HepG2 (cell line): ENCODE measurements at places on chromosomes 5 and 9. TPM values are rescaled to one million over a fixed set of nuclear protein-coding genes. Genes with fewer than 3 reads are reported as not detected.
A peak's percentile ranks its signal among the peaks of the same experiment; 100 is the strongest.

Gene TMEM252
- not detected in 2 replicates for total RNA-seq

Gene MARCHF11
- not detected in 2 replicates for total RNA-seq

Gene SPRY4
- 8.9 and 9.0 TPM in 2 replicates for total RNA-seq

Gene PLPP6
- total RNA-seq: 9.0 and 15.5 TPM in 2 replicates

DNA sequence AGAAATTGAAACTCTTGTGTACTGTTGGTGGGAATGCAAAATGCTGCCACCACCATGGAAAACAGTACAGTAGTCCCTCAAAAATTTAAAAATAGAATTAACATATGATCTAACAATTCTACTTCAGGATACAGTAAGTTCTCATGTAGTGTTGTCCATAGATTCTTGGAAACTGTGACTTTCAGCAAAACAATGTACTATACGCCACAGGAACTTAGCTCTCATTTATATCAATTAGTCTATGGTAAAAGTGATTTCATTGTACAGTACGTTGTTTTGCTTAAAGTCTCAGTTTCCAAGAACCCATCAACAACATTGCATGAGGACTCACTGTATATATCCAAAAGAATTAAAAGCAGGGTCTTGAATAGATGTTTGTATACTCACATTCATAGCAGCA is 233.5 kb upstream of the GAS1 start:
- no peaks in the 10 kb centered on the region for H3K36me3 ChIP-seq
- H3K4me1 ChIP-seq: no peaks in the 10 kb centered on the region
- H3K27ac ChIP-seq: no peak overlapping the region
- no peak for DNase-seq
- no peaks in the 10 kb centered on the region for H3K27me3 ChIP-seq
- no peak overlapping the region for H3K4me3 ChIP-seq

- no peaks in the 10 kb centered on the region for H3K27me3 ChIP-seq
- H3K27ac ChIP-seq: peak overlapping the region; percentile 94
- H3K36me3 ChIP-seq: no peaks in the 10 kb centered on the region
- H3K4me3 ChIP-seq: peak overlapping the region; percentile 30
- H3K4me1 ChIP-seq: peaks cover 88% of the 10 kb centered on the region
These were observed 26.3 kb downstream of the GSN start for GRCh38 chr9:121294151-121294743.

- no peak for DNase-seq
- H3K27ac ChIP-seq: no peak overlapping the region
- H3K4me3 ChIP-seq: no peak overlapping the region
- H3K4me1 ChIP-seq: peaks cover 74% of the 10 kb centered on the region
- no peaks in the 10 kb centered on the region for H3K27me3 ChIP-seq
These were observed 189.6 kb upstream of the SEMA6A start for GRCh38 chr5:116763987-116764866.

- no peak for DNase-seq
- H3K36me3 ChIP-seq: no peaks in the 10 kb centered on the region
- H3K4me3 ChIP-seq: no peak overlapping the region
- H3K27ac ChIP-seq: no peak overlapping the region
- H3K27me3 ChIP-seq: no peaks in the 10 kb centered on the region
These were observed 421.9 kb upstream of the KCNN2 start for GRCh38 chr5:113939988-113940387.

DNA sequence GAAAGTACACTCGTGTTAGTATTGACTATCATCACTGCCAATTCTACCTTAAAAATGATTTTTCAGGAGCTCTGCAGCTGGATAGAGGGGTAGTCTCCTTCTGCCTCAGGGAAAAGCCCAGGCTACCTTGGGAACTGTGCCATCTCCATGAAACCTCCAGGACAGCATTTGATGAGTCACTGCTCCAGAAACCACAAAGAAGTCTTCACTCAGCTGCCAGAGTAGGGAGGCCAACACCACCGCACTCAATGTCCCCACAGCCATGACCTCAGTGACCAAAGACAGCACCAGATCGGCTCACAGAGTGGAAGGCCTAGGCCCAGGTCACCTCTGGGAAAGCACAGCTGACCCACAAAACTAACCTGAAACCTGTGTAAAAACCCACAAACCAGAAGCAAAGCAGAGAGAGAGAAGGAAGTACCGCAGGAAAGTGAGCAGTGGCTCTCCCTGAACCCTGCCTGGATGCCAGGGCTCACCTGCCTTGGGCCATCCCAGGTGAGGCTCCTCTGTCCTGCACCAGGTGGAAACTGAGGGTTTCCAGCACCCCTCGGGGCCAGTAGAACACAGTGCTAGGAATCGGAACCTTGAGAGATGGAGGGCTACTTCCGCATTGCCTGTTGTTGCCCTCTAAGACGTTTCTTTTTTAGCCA is 30.0 kb downstream of the S1PR3 start:
- H3K27me3 ChIP-seq: no peaks in the 10 kb centered on the region
- no peak overlapping the region for H3K4me3 ChIP-seq
- no peak for DNase-seq

DNA sequence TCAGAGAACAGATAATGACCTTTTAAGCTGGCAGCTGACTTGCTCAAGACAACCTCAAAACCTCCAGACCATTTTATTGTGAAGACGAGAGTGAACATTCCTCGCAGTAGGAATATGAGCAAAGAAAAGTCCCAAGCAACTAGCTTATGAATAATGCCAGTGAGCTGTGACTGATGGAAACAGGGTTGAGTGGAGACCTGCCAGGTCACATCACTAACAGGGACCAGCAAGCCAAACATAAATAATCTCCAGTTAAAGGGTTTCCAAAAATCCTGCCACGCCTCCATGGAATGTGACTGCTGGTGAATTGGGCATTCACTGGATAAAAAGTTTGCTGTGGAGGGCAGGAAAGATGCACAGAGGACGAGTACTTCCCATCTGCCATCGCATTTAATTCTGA is 185.4 kb downstream of the CRB2 start:
- H3K27ac ChIP-seq: no peak overlapping the region
- no peak overlapping the region for H3K4me3 ChIP-seq
- peaks cover 24% of the 10 kb centered on the region for H3K4me1 ChIP-seq
- no peak for DNase-seq
- no peaks in the 10 kb centered on the region for H3K36me3 ChIP-seq
- no peaks in the 10 kb centered on the region for H3K27me3 ChIP-seq

DNA sequence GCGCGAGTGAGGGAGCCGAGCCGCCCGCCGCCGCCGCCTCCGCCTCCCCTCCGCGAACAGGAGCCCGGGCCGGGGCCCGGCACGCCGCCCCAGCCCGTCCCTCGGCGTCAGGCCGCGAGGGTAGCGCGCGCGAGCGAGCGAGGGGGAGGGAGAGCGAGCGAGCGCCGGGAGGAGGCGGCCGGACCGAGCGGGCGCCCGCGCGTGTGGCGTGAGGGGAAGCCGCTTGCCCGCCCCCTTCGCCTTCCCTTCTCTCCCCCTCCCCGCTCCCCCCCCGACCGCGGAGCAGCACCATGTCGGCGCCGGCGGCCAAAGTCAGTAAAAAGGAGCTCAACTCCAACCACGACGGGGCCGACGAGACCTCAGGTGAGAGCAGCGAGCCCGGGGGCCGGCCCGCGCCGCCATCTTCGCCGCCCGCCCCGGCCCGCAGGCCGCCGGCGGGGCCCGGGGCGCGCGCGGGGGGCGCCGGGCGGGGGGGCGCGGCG is 312 bp downstream of the SET start:
- DNase-seq: no peak
- peaks cover 61% of the 10 kb centered on the region for H3K4me1 ChIP-seq
- H3K27ac ChIP-seq: peak overlapping the region; percentile 78
- no peaks in the 10 kb centered on the region for H3K27me3 ChIP-seq

GRCh38 chr9:35716230-35716629 is 15.8 kb downstream of the TLN1 start:
- H3K36me3 ChIP-seq: peaks cover 96% of the 10 kb centered on the region
- H3K27me3 ChIP-seq: no peaks in the 10 kb centered on the region
- no peak for DNase-seq

GRCh38 chr9:123960965-123961364 is 31.0 kb upstream of the DENND1A start:
- no peak for DNase-seq
- H3K27me3 ChIP-seq: peaks cover 21% of the 10 kb centered on the region
- H3K27ac ChIP-seq: no peak overlapping the region
- H3K36me3 ChIP-seq: no peaks in the 10 kb centered on the region

DNA sequence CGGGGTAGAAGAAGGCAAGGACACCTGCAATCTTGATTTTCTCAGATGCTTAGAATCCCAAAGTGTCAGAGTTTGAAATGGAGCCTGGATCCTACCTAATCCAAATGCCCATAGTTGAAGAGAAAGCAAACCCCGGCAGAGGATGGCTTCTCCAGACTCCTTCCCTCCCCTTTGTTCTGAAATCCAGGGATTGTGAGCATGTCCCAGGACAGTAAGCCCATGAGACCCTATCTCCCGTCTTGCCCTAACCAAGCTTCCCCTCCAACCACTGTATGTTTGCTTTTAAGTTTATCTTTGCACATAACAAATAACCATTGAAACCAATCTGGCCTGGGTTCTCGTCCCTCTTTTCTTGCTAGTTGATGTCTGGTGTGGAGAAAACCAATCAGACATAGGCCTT is 78.3 kb upstream of the NIPAL4 start:
- no peak overlapping the region for H3K4me3 ChIP-seq
- H3K4me1 ChIP-seq: peaks cover 4% of the 10 kb centered on the region
- no peaks in the 10 kb centered on the region for H3K27me3 ChIP-seq
- no peak for DNase-seq
- peaks cover 27% of the 10 kb centered on the region; the same call in 1 of the 3 replicates for H3K36me3 ChIP-seq

DNA sequence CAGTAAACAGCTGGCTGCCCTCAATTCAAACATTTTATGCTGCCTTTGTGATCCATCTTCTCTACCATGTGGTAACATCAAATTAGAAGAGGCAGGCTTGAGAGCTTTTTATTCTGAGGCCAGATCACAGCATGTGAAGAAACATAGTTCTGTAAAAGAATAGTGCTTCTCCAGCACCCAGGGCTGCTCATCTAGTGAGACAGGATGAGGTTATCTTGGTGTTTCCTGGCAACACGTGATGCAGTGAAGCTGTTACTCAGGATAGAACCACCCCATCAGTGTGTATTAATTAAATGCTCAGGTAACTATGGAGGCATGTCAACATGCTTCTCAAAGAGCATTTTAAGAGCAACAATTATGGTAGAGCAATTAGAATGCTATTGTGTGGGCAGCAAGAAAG is 400.5 kb upstream of the ACO1 start:
- H3K4me1 ChIP-seq: no peaks in the 10 kb centered on the region
- no peaks in the 10 kb centered on the region for H3K27me3 ChIP-seq
- DNase-seq: no peak
- no peak overlapping the region for H3K4me3 ChIP-seq
- H3K27ac ChIP-seq: no peak overlapping the region

- peak; percentile 66 for DNase-seq
- H3K36me3 ChIP-seq: peaks cover 19% of the 10 kb centered on the region
- H3K27me3 ChIP-seq: no peaks in the 10 kb centered on the region
- H3K27ac ChIP-seq: no peak overlapping the region
- peaks cover 96% of the 10 kb centered on the region for H3K4me1 ChIP-seq
- no peak overlapping the region for H3K4me3 ChIP-seq
These were observed 33.2 kb downstream of the SHB start for GRCh38 chr9:38035873-38036272.

DNA sequence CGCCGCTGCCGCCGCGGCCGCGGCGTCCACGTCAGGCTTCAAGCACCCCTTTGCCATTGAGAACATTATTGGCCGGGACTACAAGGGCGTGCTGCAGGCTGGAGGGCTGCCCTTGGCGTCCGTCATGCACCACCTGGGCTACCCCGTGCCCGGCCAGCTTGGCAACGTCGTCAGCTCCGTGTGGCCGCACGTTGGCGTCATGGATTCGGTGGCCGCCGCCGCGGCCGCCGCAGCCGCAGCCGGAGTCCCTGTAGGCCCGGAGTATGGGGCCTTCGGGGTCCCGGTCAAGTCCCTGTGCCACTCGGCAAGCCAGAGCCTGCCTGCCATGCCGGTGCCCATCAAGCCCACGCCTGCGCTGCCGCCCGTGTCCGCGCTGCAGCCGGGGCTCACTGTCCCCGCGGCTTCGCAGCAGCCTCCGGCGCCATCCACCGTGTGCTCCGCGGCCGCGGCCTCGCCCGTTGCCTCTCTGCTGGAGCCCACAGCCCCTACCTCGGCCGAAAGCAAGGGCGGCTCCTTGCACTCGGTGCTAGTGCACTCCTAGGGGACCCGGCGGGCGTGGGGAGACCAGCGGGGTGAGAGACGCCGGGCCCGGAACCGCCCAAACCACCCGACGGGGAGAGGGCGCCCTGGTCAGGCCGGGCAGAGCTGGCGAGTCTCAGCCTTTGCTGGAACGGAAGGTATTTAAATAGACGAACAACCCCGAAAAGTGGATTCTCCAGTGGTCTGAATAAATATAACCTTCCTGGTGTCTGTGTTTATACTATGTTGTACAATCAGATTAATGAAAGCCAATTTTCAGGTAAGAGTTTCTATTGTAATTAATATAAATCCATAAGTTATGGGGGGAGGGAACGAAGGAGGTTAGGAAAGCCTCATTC is 1.2 kb downstream of the FOXB2 start:
- no peak overlapping the region for H3K27ac ChIP-seq
- no peaks in the 10 kb centered on the region for H3K36me3 ChIP-seq
- DNase-seq: no peak
- peaks cover 6% of the 10 kb centered on the region for H3K27me3 ChIP-seq

DNA sequence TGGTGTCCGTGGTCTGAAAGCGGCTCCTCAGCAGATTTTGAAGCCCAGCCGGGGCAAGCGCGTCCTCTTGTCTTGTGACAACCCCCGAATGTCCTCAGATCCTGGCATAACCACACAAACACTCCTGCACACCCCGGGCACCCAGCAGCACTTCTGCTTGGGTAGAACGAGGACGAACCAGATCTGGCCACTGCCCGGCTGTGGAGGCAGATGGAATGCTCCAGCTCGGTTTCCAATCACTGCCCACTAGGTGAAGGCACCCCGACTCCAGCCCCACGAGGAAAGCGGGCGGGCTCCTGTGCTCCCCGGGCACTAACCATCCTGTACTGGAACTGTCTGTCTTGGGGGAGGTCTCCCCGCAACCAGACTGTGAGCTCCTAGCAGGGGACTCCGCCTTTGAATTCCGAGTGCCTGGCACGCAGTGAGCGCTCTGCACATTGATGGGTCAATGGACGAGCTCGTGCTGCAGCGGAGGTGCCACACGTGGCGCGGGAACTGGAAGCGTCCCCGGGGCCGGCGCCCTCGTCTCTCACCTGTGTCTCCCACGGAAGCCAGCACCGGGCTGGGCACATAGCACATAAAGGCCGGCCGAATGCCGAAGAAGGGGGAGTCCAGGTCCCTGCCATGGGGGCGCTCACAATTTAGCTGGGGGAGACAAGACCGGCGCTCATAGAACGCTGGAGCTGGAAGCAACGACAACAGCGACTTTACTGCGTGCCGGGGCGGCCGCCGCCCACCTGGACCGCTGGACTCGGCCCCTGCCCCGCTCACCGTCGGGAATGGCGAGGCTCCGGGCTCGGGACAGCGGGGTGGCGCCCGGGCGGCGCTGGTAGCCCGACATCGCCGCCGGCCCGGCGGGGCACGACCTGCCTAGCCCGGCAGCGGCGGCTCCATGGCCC is 608 bp downstream of the ENTR1 start:
- no peaks in the 10 kb centered on the region; the same call in 2 of the 3 replicates for H3K27me3 ChIP-seq
- DNase-seq: peak; percentile 30
- H3K4me1 ChIP-seq: peaks cover 36% of the 10 kb centered on the region
- H3K36me3 ChIP-seq: peaks cover 48% of the 10 kb centered on the region
- peak overlapping the region; percentile 75 for H3K27ac ChIP-seq
- H3K4me3 ChIP-seq: peak overlapping the region; percentile 89

GRCh38 chr5:171445644-171446516 is 26.4 kb downstream of the FGF18 start:
- no peaks in the 10 kb centered on the region for H3K4me1 ChIP-seq
- H3K4me3 ChIP-seq: no peak overlapping the region
- H3K27ac ChIP-seq: no peak overlapping the region
- peaks cover 23% of the 10 kb centered on the region; the same call in 1 of the 3 replicates for H3K27me3 ChIP-seq
- no peaks in the 10 kb centered on the region for H3K36me3 ChIP-seq
